Posterior cingulate gyrus (tissue), 11 donors: ENCODE measurements at places on chromosomes 4 and X.

- no peak for DNase-seq
Measured at GRCh38 chr4:76830964-76831703, 66.8 kb downstream of the SOWAHB start.

DNA sequence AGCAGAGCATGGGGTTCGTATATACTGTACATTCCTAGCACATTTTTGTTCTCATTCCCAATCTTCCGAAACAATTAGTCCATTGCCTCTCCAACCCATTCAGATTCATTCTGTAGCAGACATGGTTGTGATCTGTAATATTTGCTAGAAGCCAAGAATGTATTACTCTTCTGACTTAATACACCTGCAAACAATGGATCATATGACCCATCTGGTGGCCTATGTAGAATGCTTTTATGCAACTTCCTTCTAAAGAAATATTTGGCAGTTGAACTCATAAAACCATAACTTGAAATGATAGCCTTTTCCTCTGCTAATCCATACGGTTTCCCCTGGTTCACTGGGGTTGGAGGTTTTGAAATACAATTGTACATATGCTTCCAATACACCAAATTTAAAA lies 32.8 kb upstream of the SGMS2 start:
- DNase-seq = no peak

DNA sequence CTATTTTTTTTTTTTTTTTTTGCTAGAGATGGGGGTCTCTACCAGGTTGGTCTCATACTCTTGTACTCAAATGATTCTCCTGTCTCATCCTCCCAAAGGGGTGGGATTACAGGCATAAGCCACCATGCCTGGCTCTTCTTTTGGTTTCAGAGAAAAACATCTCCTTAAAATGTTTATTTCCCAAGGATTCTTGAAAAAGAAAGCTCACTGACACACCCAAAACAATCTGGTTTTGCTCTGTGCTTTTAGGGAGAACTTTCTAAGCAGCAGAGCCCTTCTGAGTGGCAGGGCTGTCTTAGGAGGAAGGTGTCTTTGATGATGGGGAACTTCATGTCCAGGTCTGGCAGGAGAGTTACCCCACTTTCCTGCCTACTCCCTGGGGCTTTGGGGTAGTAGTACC lies 1.2 kb downstream of the SOD3 start:
- DNase-seq = no peak

DNA sequence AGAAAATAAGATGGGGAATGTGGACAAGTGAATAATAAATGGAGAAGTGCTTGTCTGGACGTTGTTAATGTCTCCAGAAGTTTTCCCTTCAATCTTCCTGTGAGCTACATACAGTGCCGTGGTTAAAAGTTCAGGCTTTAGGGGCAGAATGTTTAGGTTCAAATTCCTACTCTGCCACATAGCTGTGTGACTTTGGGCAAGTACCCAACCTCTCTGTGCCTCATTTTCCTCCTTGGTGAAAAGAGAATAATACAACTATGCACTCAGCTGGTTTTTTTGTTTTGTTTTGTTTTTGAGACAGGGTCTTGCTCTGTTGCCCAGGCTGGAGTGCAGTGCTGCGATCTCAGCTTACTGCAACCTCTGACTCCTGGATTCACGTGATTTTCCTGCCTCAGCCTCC lies 143.5 kb downstream of the CHIC2 start:
- no peak for DNase-seq

GRCh38 chr4:87570290-87570805 lies 38.0 kb upstream of the DSPP start:
- no peak for DNase-seq

GRCh38 chr4:76429636-76430035 lies 5.4 kb upstream of the SHROOM3 start:
- DNase-seq = no peak

DNA sequence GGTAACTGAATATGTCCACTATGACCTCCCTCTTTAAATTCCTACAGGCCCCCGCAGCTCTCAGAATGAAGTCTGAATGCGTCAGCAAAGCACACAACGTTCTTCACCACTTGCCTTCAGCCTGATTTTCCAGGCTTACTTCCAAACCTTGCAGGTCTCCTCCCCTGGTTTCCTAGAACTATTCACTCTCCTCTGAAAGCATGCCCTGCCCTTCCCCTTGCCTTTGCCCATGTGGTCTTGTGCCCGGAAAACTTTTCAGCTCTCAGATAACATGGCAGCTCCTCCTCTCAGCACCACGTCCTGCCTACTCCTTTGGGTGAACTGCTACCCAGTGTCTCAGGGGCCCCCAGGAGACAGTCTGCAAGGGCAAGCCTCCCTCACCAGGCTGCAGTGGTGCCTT lies 268.5 kb upstream of the LDB2 start:
- no peak for DNase-seq
